ENCODE measurements at places on chromosomes 13 and 19.

DNA sequence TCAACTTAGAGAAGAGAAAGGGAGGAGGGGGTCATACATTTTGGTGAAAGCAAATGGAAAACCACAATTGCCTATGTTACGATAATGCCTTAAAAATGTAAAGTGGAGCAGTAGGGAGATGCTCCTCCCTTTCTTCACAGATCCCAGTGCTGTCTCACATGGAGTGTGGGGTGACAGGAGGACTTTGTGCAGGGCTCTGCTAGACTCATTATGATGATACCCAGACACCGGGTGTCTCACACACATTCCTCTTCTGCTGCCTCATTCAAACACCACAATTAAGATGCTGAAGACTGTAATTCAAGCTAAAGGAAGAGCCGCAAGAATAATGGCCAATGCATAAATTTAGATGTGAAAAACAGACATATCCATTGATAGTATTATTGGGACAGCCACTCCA lies 150.6 kb downstream of the LHFPL6 start:
- DNase-seq = no peak

DNA sequence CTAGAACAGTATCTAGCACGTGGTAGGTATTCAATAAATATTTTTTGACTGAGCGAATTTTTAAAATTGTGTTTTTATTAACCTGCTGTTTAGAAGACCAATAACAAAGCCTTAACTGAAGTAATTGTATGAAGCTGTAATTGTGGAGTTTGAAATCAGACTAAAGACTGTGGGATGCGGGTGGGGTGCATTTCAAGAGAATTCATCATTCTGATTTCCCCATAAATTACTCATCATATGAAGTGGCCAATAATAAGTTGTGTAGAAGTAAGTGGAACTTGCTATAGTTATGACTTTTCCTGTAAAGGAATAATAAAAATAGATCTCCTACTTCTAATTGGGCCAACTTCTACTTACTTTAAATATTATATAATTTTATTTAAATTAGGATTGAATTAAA lies 449.3 kb downstream of the PCDH9 start:
- no peak for DNase-seq

DNA sequence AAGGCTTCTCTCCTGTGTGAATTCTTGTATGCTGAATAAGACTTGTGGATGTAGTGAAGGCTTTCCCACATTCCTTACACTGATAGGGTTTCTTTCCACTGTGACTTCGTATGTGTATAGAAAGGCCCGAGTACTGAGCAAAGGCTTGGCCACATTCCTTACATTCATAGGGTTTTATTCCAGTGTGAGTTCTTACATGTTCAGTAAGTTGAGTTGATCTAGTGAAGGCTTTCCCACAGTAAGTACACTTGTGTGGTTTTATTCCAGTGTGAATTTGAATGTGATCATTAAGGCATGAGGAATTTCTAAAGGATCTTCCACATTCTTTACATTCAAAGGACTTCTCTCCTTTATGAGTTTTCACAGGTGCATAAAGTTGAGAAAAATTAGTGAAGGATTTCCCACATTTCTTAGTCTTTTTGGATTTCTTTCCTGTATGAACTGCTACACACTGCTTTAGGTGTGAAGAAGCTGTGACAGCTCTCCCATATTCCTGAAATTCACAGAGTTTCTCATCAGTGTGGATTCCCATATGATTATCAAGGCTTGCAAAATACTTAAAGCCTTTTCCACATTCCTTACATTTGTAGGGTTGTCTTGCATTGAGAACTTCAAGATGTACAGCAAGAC lies 10.4 kb downstream of the ZNF561 start:
- DNase-seq = no peak

DNA sequence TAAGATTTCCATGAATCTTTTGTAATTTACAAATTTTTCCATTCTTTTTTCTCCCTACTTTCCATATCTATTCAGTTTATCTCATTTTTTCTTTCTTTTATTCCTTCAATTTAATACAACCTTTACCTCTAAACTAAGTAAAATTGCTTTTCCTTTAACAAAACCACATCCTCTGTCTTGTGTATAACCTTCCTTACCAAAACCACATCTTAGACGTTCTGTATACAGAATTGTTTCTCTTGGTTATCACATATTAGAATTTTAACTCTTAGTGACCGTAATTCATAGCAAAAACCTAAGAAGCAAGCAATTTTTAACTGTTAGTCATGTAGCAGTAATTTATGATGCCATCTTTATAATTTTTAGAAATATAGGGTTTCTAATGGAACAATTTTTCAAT lies 15.0 kb downstream of the PPP5C start:
- DNase-seq = no peak
